ENCODE measurements at places on chromosomes 5 and 9. TPM values are rescaled to one million over a fixed set of nuclear protein-coding genes. Genes with fewer than 3 reads are reported as not detected.

The PSD2 gene
- total RNA-seq: 0.21 TPM

The FOXI1 gene
- total RNA-seq: not detected

The PCDHA1 gene
- not detected for total RNA-seq

The C6 gene
- 2.5 TPM for total RNA-seq

The CDC20B gene
- total RNA-seq: not detected

The TAF11L4 gene
- not detected for total RNA-seq

The IL3 gene
- not detected for total RNA-seq

Data from ureter (tissue), 1 donor.